ENCODE measurements at places on chromosomes 5 and 9.

DNA sequence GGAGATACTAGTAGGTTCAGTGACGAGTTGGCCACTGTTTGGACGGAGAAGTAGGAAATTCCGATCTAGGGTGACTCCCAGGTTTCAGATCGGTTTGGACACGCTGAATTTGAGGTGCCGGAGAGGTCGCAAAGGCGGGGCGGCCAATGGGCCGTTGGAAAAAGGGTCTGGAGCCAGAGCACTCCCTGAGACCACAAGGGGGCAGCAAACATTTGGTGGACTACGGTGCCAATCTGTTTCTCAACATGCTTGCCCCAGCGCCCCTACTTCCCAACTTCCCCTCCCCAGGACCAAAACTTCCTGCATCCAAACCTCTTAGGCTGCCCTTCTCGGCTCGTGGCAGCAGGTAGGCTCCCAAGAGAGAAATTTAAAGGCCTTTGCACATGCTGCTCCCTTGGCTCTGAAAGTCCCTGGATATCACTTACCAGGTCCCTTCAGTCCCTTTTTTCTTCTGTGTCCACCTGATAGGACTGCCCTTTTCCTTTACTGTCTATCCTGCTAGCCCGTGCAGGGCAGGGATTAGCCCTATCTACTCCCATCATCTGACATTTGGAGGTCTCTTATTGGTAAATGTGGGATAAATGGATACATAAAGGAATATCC is 992 bp upstream of the RPP25L start:
- DNase-seq = peak; percentile 80

GRCh38 chr9:130519927-130520326 is 59.5 kb upstream of the FUBP3 start:
- DNase-seq = no peak

GRCh38 chr9:29966247-29966646 is 2393.0 kb upstream of the C9orf72 start:
- DNase-seq = no peak

GRCh38 chr5:38329132-38329715 is 70.9 kb downstream of the EGFLAM start:
- DNase-seq = no peak

GRCh38 chr9:115923410-115923809 is 230.2 kb upstream of the PAPPA start:
- DNase-seq = no peak

- no peak for DNase-seq
Measured at GRCh38 chr5:149153751-149154610, 12.7 kb downstream of the ABLIM3 start.

GRCh38 chr9:69425136-69425801 is 100.3 kb downstream of the ENTREP1 start:
- no peak for DNase-seq

DNA sequence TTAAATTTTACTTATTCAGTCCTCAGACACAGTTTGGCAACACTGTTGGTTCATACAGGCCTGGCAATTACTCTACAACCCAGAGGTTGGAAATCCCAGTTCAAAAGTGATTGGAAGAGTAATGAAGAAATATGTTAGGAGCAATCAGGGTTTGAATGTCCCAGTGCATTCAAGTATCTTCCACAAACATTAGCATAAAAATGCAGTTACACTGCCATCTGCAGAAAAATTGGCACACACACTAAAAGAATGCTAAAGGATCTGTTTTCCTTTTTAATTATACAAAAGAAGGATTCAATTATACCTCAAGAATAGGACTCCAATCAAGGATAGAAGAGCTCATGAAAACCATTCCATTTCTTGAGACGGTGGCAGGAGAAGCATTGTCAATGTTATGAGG is 130.2 kb downstream of the DNAH5 start:
- DNase-seq = no peak

- peak; percentile 90 for DNase-seq
Measured at GRCh38 chr5:134176511-134177368, at the start of gene SKP1. Gene SKP1, minus strand, starts transcription at chr5:134176950. Its CDS starts 2,928 bp downstream, at chr5:134174022.

DNA sequence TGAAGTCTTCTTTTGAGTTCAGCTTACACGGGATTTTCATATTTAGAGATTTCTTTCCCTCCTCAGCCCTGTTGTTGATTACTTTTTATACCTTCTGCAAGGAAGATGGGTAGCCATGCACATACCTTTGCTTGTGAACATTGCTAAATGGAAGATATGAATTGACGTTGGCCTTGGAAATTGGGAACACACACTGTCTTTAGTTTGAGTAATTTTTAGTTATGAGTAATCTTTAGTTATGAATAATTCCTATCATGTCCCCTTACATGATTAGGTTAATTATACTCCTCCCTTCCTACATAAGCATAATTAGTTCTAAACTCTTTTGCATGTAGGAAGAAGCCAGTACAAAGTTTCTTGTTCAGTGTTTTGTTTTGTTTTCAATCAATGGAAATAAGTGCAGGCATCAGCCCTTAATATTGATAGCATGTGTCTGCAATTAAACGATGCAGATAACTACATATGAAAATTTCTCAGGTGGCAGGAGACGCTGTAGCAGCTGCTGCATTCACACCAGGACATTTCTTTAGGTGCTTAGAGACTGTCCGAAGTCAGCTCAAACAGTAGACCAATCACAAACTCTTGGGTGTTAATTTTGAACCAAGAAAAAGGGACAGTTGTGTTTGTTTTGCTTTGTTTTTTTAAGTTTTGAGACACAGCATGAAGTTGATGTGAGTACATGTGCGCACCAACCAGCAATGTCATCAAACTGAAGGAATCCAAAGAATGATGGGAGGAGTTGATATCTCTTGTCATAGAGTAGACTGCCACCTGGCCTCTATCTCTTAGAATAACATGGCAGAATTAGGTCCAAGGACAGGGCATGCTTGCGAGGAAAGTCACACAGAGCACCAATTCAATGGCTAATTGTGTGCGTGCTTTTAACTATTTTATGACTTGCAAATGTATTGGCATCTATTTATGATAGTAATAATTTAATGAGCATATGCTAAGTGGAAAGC is 51.4 kb downstream of the SMARCA2 start:
- DNase-seq = no peak

DNA sequence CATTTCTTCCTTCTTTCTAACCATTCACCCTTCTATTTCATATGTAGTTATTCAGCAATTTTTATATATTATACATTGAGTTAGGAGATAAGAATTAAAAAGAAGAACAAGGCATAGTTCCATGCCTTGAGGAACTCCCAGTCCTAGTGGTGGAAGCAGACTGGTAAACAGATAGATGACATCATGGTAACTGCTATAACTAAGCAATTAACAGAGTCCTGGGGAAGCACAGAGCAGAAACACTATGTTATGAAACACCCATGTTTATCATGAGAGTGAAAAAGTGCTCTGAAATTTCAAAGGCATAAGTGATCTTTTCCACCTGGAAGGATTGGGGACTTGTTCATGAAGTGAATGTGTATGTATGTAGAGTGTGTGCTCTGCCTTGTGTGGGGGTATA is 14.6 kb downstream of the PAPPA start:
- no peak for DNase-seq

DNA sequence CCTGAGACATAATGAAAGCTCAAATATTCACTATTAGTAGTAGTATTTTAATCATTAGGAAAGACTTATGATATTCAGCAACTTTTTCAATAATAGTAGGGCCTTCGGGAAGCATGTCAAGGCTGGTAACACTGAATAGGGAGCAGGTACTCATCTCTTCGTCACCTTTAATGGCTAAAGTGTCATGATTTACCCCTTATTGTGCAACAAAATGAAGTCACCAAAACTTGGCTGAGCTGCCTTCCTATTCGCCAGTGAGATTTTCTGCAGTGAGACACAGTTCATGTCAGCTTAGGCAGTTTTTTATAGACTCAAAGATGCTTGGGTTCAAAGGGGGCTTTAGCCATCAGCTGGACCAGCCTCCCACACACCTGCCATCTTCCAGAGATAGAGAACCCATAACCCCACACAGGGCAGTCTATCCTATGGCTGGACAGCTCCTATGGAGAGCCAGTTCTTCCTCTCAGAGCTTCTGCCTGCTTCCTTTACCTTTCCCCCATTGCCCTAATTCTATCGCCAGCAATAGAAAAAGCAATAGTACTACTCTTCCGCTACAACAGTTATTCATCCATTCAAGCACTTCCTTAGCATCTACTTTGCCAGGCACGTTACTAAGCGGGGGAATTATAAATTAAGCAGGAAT is 2.3 kb upstream of the CPLX2 start:
- no peak for DNase-seq

GRCh38 chr5:145689235-145689634 is 145.9 kb downstream of the PRELID2 start:
- no peak for DNase-seq

- no peak for DNase-seq
Measured at GRCh38 chr5:17748201-17748600, 113.9 kb downstream of the TAF11L14 start.

DNA sequence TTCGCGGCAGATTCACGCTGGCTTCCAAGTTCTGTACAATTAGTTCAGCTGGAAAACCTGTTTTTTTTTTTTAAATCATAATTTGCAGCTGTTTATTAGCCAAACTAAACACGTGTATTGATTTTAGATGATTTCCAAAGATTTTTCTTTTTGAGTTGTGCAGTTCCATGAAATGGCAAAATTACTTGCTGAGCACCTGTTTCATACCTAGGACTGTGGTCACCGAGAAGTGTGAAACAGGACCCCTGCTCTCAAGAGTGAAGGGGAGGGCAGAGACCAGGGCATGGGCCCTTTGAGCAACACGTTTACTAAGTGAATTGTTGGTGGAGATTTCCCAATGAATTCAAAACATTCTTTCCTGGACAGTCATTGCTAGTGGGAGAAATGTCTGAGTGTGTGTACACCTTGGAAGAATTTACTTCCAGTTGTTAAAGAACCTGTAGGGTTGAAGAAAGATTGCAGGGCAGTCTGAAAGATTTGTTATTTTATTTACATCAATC is 688 bp downstream of the SNX24 start:
- DNase-seq = no peak

DNA sequence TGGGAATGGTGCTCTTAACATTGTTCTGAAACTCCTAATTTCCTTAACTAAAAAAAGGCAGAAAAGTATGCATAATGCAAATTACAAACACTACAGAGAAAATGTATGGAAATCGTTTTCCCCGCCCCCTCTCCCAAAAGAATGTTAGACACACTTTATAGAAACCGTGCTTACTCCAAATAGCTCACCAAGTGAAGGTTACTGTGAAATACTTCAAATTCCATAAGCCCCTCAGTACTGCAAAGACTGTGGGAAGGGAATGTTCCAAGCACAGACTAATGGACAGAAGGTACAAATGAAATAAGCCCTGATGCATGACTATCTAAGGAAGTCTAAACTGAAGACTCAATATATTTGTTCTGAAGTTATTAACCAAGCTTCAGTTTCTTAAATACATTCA is 12.5 kb downstream of the MAPKAP1 start:
- no peak for DNase-seq

DNA sequence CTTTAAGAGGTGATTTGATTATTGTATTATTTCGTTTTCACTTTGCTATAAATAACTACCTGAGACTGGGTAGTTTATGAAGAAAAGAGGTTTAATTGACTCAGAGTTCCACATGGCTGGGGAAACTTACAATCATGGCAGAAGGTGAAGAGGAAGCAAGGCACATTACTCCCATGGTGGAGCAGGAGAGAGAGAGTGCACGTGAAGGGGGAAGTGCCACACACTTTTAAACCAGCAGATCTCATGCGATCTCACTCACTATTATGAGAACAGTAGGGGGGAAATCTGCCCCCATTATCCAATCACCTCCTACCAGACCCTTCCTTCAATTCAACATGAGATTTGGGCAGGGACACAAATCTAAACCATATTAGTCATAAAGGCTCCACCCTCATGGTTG is 36.1 kb upstream of the NDFIP1 start:
- no peak for DNase-seq

GRCh38 chr9:1878811-1879210 is 136.3 kb upstream of the SMARCA2 start:
- no peak for DNase-seq

- no peak for DNase-seq
Measured at GRCh38 chr9:93594041-93594756, 17.8 kb downstream of the PHF2 start.

GRCh38 chr9:33524306-33524947 is 376 bp downstream of the ANKRD18B start:
- peak; percentile 18 for DNase-seq

DNA sequence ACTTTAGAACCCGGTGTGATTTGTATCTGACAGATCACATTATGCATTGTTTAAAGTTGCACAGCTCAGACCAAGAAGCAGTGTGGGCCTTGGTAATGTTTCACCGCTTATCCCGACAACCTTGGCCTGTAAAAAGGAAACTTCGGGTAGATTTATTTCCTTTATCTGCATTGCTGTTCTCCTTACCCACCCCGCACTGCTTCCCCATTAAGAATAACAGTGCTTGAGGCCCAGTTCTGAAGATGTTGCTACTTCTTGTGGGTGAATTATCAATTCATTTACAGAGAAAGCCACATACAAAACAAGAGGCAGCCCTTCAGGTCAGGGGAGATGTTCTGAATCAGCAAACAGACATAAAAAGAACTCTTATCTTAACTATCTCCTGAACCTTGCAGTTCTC is 8.4 kb downstream of the SMARCA2 start:
- DNase-seq = peak; percentile 28

Measured in activated CD4-positive, alpha-beta T cell treated with anti-CD3 and anti-CD28 coated beads for 48 hours (primary cell).